ENCODE measurements at places on chromosomes 5 and 9.

- DNase-seq = no peak
Observed at GRCh38 chr9:130728721-130729120, 35.1 kb downstream of the EXOSC2 start.

DNA sequence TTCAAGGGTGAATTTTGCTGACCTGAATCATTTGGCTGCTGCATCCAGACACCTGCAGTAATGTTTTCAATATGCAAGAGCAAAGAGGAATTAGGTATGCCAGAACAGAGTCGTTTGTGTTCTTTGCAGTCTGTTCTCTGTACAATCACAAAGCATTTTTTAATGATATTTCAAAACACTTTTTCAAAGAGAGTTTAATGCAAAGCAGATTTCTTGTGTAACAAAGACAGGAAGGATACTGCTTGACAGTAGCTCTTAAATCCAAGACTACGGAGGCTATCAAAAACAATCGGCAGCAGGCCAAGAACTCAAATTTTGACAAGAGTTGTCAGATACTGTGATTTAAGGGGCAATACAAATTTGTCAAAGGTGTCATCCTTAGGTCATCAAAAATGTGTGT, 341.9 kb downstream of the GADD45G start:
- no peak for DNase-seq

GRCh38 chr9:126984969-126985368, 70.4 kb downstream of the RALGPS1 start:
- DNase-seq = no peak

DNA sequence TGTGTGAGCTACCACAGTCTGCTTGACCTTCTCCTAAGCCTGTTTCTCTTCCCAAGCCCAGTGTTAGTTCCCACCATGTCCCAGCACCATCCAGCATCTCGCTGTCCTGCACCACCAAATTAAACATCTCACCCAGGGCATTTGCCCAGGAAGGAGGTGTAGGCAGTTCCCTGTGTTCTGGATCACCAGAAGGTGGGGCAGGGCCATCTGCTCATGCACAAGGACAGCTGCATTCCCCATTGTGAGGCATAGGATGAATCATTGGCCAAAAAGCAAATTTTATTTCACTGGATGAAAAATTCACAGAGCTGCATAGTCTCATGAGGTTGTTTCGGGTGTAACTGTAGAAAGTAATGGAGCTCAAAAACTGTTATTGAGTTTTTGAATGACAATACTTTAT, 89.5 kb upstream of the GRIA1 start:
- no peak for DNase-seq

- no peak for DNase-seq
Observed at GRCh38 chr9:114827641-114828302, 21.9 kb upstream of the TNFSF15 start.

DNA sequence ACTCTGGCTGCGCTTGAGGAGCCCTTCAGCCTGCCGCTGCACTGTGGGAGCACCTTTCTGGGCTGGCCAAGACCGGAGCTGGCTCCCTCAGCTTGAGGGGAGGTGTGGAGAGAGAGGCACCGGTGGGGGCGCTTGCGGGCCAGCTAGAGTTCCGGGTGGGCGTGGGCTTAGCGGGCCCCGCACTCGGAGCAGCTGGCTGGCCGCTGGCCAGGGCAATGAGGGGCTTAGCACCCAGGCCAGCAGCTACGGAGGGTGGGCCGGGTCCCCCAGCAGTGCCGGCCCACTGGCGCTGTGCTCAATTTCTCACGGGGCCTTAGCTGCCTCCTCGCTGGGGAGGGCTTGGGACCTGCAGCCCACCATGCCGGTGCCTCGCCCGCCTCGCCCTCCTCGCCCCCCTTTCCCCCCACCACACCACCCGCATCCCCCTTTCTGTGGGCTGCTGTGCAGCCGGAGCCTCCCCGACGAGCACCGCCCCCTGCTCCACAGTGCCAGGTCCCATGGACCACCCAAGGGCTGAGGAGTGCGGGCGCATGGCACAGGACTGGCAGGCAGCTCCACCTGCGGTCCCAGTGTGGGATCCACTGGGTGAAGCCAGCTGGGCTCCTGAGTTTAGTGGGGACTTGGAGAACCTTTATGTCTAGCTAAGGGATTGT, 954.5 kb downstream of the DTWD2 start:
- no peak for DNase-seq

DNA sequence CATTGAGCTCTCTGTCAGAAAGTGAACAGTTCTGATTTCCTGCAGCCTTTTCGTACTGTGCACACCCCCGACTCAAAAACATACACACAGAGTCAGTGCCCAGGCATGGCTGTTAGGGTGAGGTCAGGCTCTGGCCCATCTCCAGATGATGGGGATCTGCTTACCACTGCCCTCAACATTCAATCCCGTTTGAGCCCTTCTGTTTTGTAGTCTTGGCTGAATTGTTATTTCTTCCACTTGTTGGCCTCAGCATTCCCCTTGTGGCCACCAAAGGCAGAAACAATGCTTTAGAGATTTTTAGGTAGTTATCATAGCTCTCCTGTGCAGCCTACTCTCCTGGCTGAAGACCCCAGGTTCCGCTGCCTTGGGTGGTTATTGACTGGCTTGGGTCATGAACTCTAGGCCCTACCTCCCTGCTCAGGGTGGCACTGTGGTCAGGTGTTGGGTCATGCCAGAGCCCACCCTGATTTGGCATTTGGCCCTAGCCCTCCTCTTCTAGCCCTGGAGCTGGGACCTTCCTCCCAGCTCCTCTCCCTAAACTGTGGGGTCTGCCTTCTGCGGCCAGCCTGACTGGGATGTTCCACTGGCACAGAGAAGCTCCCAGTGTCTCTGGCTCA, 7.8 kb upstream of the MYOZ3 start:
- DNase-seq = no peak

- DNase-seq = no peak
Observed at GRCh38 chr5:32290922-32291321, 21.8 kb downstream of the MTMR12 start.

GRCh38 chr9:92685022-92685421, 15.1 kb upstream of the IPPK start:
- no peak for DNase-seq

Data from left renal pelvis (tissue), 4 donors.